Islet precursor cell (in vitro differentiated cells): ENCODE measurements at places on chromosomes 16 and 17.
A peak's percentile ranks its signal among the peaks of the same experiment; 100 is the strongest.

- no peak for DNase-seq
Measured at GRCh38 chr17:69714669-69715068, 300.2 kb downstream of the MAP2K6 start.

DNA sequence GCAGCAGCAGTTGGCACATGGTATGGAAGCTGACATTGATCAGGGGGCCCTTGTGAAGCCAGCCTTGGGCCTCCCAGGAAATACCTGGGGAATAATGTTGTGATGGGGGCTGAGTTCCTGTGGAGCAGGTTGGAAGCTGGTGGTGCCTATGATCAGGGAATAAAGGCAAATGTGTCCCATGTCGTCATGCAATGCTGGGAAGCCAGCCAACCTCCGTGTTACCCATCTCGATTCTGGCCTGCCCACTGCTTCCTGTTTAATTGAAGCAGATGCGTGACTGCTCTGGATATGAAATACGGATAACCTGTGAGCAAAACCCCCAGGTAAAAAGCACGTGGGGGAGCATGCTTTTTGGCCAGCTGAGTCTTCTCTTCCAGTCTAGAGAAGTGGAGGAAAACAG, 580.4 kb upstream of the HSBP1 start:
- peak; percentile 33 for DNase-seq

DNA sequence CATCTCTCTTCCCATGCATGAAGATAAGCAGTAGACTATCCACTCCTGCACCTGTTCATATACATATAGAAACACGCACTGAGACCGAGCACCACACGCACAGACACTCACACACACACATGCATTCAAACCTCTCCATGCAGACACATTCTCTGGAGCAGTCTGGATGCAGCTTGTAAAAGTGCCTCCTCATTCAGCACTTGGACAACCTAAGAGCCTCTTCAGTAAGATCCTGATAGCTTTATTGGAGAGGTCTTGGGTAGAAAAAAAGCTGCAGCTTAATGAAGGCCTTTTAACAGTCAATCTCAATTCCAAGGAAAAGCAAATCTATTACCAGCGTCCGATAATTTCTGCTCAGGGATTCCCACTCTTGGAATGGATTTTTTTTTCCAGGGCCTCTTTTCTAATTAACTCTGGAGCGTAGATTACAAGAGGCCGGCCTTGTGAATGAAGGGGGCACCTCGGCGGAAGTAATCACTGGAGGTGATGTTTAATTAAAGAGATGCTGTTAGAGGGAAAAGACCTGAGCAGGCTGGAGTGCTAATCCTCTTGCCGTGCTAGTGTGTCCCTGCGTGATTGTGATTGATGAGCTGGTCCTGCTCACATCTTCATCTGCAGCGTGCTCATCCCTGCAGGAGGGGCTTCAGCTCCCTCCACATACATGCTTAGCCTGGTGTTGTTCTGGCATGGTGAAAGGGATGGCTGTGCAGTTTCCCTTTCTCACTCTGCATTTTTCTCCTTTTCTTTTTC, 155.1 kb downstream of the RBFOX1 start:
- no peak for DNase-seq

DNA sequence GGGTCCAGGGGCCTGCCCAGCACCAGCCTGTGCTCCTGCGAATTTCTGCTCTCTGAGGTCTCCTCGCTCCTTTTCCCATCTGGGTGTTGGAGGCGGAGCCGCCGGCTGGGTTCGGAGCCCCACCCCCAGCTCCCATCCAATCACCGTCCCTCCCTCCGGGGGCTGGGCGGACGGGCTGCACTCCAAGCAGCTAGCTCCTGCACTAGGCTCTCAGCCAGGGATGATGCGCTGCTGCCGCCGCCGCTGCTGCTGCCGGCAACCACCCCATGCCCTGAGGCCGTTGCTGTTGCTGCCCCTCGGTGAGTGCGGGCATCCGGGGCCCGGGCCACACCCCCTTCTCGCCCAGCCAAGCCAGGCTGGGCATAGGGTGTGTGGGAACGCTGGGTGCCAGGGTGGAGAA, at the start of gene NRN1L:
TSS of gene NRN1L (plus strand) at position 202 of the 400 bp plus-strand sequence. CDS start at position 221, 19 bp downstream.
- DNase-seq = peak; percentile 96

GRCh38 chr16:83302853-83303252, 504.9 kb upstream of the HSBP1 start:
- no peak for DNase-seq

DNA sequence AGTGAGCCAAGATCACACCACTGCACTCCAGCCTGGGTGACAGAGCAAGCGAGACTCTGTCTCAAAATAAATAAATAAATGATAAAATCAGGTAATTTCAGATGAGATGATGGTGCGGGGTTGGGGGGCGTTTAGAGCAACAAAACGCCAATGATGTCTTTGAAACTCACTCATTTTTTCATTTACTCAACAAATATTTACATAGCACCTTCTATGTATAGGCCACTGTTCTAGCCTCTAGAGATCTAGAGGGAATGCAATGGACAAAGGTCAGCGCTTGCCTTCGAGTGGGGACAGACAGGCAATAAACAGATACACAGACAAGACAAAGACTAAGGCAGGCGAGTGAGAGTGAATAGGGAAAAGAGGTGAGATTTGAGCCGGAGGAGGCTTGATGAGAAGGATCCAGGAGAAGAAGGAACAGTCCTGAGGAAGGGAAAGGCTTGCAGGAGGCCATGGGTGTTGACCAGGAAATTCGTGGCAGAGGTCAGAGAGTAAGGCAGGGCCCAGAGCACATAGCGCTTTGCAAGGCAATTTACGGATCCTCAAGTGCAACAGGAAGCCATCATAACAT, 14.1 kb downstream of the ALDH3A1 start:
- no peak for DNase-seq

GRCh38 chr16:85471469-85472431, 141.4 kb upstream of the GSE1 start:
- peak; percentile 82 for DNase-seq

DNA sequence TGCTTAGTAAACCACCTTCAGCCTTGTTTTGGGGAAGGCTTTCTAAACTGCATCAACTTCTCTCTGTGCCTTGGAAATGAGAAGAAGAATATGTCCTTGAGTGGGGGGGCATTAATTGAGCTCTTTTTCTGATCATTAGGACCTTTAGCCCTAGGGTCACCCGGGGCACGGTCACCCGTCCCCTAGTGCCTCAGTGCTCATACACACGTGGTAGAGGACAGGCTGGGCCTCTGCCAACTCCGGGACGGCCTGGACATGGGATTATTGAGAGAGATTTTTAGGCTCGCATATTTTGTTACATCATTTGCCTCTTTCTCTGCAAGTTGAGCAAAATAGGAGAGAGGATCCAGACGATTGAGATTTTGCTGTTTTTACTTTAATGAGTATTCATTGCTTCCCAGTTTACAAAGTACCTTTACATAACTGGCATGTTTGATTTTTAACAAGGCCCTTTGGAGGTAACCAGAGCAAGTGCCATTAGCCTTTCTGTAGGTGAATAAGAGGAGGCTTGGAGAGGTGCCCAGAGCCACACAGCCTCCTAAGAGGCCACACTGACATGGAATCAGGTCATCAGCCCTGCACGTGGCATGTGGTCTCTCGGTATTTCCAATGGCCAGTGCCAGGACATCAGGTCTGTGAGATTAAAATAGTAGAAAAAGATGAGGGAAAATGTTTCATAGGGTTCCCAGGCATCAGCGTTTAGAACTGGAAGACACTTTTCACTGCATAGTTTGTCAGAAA, 11.1 kb downstream of the PMM2 start:
- no peak for DNase-seq

- no peak for DNase-seq
Measured at GRCh38 chr17:72113751-72114150, 7.1 kb upstream of the SOX9 start.

GRCh38 chr17:9329251-9329921, 246.2 kb downstream of the STX8 start:
- DNase-seq = no peak

DNA sequence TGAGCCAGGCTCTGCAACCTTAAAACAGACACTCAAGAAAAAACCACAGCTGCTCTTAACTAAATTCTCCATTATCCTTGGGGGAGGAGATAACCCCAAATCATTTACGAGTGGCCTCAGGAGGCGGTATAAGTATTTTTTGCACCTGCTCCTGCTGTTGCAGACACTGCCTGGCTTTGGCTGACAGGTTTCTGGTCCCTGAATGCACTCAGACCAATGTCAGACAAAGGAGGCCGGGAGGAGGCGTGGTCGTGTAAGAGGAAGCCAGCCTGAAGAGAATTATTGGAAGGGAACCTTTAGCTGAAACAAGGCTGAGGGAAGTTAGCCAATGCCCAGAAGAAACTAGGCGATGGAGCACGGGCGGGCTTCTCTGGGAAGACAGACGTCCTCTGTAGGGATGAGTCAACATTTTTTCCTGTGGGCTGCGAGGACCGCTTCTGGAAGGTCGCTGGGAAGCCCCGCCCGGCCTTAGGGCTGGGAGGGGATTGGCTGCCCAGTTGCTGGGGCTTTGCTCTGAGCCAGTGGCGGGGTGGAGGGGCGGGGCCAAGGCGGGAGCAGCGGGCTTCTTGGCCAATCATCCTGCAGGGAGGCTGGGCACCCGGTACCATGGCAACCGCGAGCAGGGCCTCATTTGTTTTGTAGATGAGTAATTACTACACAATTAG, 82.3 kb downstream of the CCDC182 start:
- DNase-seq = peak; percentile 100

GRCh38 chr16:72099377-72099818, 5.8 kb downstream of the DHX38 start:
- DNase-seq = peak; percentile 84

DNA sequence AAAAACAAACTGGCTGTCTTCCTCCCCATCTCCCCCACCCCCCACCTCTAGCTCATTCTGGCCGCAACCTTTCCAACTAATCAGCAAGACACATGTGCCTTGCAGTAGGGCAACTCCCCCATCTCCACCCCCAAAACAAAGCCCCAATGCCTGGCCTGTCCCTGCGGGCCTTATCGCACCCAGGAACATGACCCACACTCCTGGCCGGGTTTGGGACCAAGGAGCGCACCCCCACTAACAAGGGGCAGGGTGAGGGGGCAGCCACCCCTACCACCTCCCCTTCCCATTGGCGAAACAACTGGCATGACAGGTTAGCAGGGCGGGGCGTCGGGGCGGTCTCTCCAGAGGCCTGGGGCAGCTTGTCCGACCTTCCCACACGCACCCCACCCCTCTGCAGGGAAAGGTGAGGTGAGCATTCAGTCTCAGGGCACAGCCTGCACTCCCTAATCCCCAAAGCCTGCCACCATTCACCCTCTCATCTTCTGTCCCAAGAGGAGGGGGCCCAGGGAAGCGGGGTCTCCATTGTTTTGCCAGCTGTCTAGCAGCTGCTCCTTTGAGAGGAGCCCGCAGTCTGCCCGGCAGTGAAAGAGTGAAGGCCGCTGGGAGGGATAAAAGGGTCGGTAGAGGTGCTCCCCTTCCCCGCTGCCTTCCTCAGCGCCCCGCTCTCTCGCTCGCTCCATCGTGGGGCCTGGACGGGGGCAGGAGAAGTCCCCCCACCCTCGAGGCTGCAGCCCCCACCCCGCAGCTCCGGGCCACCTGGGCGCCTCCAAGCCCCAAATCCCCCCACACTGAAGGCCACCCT, 765 bp downstream of the MYO18A start:
- peak; percentile 94 for DNase-seq

- DNase-seq = no peak
Measured at GRCh38 chr17:19325542-19325941, 37.0 kb downstream of the B9D1 start.

GRCh38 chr16:72473631-72474030, 301.7 kb upstream of the PMFBP1 start:
- no peak for DNase-seq

GRCh38 chr16:1680361-1680760, 2.3 kb downstream of the JPT2 start:
- DNase-seq = no peak
